ENCODE measurements at places on chromosomes 11 and 22. TPM values are rescaled to one million over a fixed set of nuclear protein-coding genes. Genes with fewer than 3 reads are reported as not detected.

DNA sequence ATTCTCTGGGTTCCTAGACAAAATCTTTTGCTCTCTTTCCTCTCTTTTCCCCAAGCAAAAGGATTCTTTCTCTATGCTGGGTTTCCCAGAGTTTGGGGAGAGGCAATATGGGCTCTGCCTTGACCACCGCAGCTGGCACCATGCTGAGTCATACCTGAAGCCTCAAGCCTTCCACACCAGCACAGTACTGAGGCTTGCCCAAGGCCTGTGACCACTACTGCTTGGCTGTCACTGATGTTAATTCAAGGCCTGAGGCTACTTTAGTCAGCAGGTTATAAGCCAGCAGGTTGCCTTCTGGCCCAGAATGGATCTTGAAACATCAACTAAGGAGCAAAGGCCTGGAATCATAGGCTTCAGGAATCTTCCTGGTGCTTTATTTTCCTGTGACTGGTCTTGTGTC, 185.3 kb downstream of the DYNC2H1 start:
- no peak for DNase-seq

GRCh38 chr11:46363031-46363407, 15.8 kb downstream of the DGKZ start:
- peak; percentile 32 for DNase-seq

- no peak for DNase-seq
Measured at GRCh38 chr11:5335170-5335569, 8.2 kb downstream of the OR51B5 start.

- no peak for DNase-seq
Measured at GRCh38 chr22:28171712-28172111, 252.7 kb upstream of the PITPNB start.

DNA sequence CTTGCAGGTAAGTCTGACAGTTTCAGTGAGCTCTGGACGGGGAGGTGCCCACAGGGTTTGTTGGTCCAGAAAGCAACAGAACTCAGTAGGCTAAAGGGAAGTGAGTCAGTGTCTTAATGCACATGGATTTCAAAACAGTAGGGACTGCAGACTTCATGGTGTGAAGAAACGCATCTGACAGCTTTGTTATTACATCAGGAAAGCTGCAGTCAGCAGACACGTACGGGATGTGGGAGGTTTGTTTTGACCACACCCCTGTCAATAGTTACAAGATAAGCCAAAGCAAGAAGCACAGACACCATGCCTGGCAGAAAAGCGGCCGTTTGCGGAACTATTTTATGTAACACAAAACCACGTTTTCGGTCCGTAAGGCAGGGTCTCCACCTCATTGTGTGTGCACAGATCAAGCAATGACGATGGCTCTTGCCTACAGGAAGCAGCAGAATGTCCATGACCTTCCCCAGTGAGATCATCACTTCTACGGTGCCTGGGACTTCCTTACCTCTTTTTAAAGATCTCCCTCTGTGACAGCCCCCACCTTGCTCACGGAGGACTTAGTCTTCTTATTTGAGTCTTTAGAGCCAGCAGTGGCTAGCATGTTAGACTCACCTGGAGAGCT, 58.2 kb upstream of the FTH1 start:
- DNase-seq: peak; percentile 17

- DNase-seq: no peak
Measured at GRCh38 chr11:108369064-108369463, 98.3 kb downstream of the C11orf65 start.

The LRRN4CL gene
- total RNA-seq: 12.7 TPM

The SIDT2 gene
- total RNA-seq: 20.8 TPM

The CEND1 gene
- total RNA-seq: not detected

The RAG1 gene
- 0.99 TPM for total RNA-seq

The SPTY2D1 gene
- total RNA-seq: 20.8 TPM

The FXYD6 gene
- 30.3 TPM for total RNA-seq

Measured in skin of body (tissue), 3 donors.